ENCODE measurements at places on chromosomes 2 and 18.
A peak's percentile ranks its signal among the peaks of the same experiment; 100 is the strongest.

DNA sequence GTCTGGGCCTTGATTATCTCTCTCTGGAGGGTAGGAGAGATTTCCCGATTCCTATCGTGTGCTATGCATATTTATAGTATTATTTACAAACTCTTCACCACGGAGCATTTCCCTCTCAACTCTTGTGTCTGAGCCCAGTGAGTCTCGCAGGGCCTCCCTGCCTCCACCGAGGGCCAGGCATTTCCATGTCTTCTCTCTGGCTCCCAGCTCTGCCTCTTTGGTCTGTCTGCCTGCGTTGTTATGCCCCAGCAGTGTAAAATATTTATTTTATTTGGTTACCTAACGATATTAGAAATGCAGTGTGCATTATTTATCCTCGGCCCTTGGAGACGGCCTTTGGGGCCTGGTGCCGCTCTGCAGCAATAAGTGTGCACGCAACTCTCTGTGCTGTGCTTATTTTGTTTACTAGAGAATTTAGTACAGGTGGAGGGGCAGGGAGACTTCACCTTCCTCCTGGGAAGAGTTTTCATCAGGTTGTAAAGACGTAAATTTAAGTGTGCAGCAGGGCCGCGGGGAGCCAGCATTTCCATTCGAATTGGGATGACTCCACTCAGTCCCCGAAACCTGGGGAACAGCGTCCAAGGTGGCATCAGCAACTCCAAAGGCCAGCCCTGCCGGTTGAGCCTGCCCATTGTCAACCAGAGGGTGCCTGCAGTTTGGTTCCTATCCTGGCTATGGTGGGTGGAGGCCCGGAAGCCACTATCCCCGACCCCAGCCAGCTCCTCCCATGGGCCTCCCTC, 100.2 kb downstream of the PTGR3 start:
- no peak for DNase-seq

DNA sequence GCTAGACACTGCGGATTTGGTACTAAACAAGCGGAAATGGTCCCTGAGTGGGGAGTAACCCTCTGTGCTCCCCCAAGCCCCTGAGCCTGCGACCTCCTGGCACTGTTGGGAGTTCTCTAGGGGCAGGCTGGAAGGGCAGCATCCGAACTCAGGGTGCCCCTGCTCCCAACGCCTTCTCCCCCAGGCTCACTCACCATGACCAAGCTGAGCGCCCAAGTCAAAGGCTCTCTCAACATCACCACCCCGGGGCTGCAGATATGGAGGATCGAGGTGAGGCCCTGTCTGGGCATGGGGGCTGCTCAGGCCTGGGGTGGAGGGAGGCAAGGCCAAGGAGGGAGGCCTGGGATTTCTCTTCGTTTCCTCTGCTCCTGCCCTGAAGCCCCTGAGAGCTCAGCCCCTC, 4.7 kb downstream of the VIL1 start:
- DNase-seq, result no peak

- DNase-seq, result no peak
Observed at GRCh38 chr2:119846021-119846420, 86.3 kb downstream of the PTPN4 start.

DNA sequence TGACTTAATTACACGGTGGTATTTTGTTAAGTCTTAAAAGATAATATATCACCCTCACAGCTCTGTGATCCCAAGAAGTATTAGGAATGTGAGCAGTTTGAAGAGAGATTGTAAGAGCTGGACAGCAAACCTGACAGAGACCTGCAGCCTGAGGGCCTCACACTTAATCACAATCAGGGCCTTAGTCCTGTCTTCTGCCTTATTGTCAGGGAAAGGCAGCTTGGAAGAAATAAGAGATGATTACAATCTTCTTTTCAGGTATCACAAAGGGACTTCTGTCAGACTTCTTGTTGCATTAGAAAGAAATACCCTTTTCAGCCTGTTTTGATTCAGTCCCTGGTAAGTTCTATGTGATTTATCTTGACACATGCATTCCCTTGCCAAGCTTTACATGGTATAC, 1433.8 kb upstream of the SLC39A10 start:
- DNase-seq, result no peak

- no peak for DNase-seq
Observed at GRCh38 chr2:101879466-101879865, 112.3 kb upstream of the IL1R2 start.

DNA sequence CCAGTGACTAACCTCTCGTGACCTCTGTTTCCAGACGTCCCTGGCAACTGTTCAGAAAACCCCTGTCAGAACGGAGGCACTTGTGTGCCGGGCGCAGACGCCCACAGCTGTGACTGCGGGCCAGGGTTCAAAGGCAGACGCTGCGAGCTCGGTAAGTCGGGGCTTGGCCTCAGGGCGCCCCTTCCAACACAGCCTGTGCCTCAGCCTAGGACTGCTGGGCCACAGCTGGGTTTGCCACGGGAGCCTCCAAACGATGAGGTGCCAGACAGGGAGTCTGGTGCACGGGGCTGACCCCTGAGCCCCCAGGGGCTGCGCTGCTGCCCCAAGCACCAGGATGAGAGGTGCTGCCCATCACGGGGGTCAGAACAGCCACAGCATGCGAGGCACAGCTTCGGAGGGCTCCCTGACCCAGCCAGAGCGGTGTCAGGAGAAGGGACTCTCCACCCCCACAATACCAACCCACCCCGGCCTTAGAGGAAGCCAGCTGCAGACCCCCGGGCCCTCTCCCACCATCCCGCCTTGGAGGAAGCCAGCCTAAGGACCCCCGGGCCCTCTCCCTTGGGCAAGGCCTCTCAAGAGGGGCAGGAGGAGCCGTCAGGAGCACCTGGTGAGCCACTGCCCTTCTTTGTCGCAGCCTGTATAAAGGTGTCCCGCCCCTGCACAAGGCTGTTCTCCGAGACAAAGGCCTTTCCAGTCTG, 20.3 kb downstream of the MTERF4 start:
- no peak for DNase-seq

DNA sequence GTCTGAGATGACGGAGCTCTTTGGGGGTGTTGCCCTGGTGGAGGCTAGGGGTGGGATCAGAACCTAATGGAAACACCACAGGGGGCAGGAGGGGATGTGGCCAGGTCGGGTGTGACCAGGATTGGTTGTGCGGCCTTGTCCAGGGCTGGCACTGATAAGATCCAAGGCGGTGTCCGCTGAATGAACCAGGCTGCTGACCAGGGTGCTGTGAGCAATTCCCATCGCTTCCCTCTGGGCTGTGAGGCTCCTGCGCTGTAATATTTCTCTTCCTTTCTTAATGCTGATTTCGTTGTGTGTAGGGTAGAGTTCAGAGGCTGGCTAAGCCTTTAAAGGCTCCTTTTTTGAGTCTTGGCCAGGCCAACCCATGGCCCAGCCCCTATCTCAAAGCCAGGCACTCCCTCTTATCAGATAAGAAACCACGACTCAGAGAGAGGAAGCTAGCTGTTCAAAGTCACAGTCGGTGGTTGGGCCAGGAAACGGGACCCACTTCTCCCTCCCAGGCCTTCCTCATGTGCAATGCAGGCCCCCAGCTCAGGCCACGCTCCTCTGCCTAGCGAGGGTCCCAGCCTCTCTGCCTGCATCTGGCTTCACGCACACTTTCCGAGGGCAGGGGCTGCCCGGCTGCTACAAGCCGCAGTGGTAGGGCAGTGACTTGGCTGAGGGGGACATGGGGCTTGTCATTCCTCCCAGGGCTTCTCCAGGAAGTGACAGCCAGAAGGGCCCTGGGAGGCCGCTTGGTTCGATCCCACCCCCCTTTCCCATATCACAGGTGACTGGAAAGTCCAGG, 26.0 kb upstream of the FOSL2 start:
- no peak for DNase-seq

DNA sequence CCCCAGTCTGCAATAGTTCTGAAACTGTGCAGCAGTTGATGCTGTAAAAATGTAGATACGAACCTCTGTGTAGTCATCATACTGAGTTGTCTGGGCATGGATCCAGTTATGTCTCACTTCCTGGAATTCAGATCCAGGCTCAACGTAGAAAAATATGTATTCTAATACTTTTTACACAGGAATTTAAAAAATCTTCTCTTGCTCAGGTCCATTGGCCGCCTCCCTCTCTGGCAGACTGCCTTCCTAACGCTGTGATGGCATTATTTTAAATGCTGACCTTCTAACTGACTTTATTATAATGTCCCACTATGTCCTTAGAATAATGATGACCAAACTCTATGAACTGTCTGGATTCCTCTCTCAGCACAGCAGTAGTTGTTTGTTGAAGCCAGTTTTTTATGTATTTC, 119.6 kb downstream of the FEZ2 start:
- DNase-seq, result peak; percentile 88

DNA sequence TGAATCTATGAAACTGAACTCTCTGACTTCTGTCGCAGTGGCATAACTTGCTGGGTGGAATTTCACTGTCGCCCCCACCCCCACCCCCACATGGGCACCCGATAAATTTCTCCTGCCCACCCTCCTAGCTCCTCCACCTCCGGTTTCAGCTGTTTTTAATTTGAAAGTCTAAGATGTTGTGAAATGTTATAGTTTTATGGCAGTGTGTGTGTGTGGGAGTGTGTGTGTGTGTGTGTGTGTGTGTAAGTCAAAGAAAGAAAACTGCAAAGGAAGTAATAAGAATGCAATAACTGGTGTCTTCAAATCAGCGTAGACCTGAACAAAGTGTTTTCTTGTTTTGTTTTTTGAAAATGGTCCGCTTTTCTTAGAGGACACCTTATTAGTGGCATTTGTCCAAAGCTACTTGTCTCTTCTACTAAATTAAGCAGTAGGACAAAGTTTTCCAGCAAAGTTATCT, 388 bp downstream of the DTNA start:
- no peak for DNase-seq

DNA sequence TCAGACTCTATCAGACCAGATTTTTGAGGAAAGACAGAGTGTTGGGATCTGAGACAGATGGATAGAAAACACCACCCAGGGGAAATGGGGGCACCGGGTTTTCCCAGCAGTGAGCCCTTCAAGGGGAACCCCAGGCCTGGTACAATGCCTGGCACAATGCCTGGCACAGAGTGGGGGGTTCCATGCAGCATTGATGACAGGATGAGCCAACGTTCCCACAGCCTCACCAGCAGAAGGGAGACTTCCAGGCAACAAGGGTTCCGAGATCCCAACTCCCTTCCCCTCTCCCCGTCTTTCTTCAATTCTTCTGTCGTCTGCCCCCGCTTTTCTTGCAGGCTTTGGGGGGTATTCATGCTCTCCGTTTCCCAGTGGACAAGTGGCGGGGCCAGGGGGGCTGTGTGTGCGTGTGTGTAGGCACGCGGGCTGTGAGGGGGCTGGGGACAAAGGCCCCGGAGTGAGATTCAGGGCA, 132.1 kb upstream of the HAAO start:
- DNase-seq, result no peak

GRCh38 chr2:220279372-220279771, 651.9 kb downstream of the SLC4A3 start:
- peak; percentile 55 for DNase-seq

- DNase-seq, result no peak
Observed at GRCh38 chr2:200077838-200078237, 122.5 kb downstream of the MAIP1 start.

DNA sequence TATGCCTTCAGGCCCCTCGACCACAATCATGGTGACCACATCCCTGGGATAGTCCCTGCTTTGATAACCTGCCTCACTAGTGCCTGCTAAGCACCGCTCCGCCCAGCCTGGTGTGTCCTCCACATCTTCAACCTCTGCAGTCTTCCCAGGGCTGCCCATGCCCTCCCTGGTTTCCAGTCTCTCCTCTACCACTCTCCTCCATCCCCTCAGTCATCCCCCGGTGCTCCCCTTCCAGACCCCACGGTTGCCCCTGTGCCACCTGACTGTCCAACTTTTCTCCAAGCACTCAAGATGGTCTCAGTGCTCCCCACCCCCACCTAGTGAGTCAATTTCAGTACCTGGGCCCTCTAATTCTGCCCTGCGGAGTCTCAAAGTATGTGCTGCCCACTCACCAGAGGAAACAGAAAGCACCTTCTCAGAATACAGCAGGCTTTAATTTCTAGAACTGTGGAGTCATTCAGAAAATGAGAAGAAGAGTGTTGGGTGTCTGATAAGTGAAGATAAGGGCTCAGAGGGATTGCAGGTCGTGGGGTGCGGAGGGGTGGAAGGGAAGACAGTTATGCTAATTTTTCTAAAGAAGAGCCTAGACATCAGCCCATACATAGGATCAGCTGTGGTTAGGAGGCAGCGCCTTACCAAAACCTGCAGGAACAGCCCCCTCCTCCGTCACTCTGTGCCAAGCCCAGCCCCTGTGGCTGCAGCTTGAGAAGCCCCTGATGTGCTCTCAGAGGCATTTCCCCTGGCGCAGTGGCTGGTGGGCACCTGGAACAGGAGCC, 53.6 kb upstream of the CAB39 start:
- no peak for DNase-seq

- DNase-seq, result no peak
Observed at GRCh38 chr2:61356261-61356957, 114.5 kb downstream of the USP34 start.

- peak; percentile 42 for DNase-seq
Observed at GRCh38 chr2:119809339-119810048, 49.8 kb downstream of the PTPN4 start.

GRCh38 chr2:230358305-230358704, 31.3 kb downstream of the SP140L start:
- DNase-seq, result peak; percentile 41

GRCh38 chr2:673615-674320, 3.4 kb downstream of the TMEM18 start:
- peak; percentile 34 for DNase-seq

DNA sequence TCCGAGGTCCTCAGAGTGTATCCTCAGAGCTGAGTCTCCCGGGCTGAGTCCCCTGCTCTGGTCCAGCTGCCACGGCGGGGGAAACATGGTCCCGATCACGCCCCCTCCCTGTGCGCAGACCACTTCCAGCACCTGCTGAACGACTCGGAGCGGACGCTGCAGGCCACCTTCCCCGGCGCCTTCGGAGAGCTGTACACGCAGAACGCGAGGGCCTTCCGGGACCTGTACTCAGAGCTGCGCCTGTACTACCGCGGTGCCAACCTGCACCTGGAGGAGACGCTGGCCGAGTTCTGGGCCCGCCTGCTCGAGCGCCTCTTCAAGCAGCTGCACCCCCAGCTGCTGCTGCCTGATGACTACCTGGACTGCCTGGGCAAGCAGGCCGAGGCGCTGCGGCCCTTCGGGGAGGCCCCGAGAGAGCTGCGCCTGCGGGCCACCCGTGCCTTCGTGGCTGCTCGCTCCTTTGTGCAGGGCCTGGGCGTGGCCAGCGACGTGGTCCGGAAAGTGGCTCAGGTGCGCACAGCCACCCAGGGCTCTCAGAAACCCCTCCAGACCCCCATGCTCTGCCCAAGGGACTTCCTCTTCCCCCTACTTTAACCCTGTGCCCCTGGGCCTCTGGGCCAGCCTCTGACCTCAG, 26.7 kb downstream of the GPC1 start:
- DNase-seq, result no peak

GRCh38 chr2:197615016-197615652, 60.3 kb downstream of the RFTN2 start:
- no peak for DNase-seq
